ENCODE measurements at places on chromosomes 2 and 18.

DNA sequence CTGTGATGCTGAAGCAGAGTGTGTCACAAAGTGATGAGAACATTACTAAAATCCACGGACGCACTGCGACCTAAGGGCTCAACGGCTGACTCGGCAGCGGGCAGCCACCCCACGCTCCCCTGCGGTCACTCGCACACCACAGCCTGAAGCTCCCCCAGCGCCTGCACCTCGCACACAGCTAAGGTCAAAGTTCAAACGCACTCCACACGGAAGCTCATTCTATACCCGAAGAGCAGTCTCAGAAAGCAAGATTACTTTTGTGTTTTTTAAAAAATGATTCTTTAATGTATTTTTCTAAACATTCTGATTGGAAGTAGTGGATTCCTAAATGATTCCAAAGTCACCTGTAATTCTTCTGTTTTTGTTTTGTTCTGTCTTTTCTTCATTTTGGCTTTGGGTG is 21.7 kb downstream of the ASPRV1 start:
- no peak for DNase-seq

DNA sequence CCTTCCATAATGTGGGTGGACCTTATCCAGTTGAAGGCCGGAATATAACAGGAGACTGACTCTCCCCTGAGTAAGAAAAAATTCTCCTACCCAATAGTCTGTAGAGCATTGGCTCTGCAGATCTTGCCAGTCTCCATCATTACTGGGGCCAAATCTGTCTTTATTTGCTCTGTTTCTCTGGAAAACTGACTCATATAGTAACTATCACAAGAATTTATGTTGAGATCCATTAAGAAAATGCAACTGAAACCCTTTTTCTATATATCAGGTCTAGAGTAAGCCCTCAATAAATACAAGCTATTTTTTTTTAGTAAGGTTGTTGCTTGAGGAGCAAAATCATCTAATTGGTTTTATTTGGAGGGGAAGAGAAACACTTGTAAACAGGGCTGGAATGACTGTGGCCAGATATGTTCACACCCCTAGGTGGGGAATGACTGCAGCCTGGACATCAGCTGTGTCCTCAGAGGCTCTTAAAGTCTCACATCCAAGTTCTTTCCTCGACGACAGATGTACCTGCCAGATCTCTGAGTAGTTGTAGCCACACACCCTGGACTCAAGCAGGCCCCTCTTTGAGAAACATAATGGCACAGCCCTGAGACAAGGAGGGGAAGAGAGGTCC is 339.7 kb downstream of the TNS1 start:
- no peak for DNase-seq

- DNase-seq: no peak
Observed at GRCh38 chr18:78378983-78379382, 600.6 kb upstream of the SALL3 start.

DNA sequence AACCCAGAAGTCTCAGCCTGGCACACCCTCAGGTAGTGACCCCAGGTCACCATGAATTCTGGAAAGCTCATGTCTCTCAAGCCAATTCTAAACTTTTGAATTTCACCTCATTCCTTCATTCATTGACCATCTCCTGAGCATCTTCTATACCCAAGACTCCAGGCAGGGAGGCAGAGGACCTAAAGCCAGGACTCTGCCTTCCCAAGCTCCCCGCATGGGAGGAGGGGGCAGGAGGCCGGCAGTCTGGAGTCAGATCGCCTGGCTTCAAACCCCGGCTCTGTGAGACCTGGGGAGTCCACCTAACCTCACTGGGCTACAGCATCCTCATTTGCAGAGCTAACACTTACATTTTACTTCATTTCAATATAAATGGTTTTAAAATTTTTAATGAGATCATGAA is 59.0 kb downstream of the SMAD7 start:
- DNase-seq: no peak

DNA sequence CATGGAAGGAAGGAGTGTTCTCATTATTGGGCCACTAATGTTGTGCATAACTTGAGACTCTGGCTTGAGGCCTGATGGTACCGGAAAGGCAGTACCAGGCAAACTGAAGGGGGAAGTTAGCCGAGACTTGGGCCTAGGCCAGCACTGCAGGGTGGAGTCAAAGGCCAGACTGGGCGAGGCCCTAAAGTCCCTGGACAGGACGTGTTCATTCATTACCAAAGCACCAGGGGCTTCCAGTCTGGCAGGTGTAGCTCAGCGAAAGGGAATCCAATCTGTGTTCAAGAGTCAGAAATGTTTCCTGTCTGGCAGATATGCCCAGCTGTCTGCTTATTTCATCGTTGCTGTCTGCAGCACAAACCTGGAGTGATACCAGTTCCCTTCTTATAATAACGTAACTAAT is 4.7 kb upstream of the ITSN2 start:
- DNase-seq: no peak

DNA sequence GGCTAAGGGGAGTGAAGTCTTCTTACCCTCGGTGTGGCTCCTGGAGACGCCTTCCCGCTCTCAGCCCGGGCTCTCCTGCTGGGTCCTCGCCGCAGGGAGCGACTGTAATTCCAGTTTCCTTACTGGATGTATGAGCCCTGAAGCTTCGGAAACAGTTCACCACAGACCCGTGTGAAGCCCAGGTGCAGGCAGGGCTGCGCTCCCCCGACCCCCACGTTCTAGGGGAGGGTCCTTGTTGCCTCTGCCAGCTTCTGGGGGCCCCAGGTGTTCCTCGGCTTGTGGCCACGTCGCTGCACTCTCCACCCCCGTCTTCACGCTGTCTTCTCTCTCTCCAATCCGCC is 5.1 kb upstream of the ASB1 start:
- DNase-seq: no peak

- DNase-seq: no peak
Observed at GRCh38 chr2:166449439-166449838, 44.6 kb downstream of the SCN7A start.

- DNase-seq: no peak
Observed at GRCh38 chr18:25243754-25244153, 108.2 kb downstream of the ZNF521 start.

- DNase-seq: no peak
Observed at GRCh38 chr2:214577769-214578168, 166.9 kb downstream of the VWC2L start.

- no peak for DNase-seq
Observed at GRCh38 chr2:205364261-205364660, 318.0 kb upstream of the NRP2 start.

DNA sequence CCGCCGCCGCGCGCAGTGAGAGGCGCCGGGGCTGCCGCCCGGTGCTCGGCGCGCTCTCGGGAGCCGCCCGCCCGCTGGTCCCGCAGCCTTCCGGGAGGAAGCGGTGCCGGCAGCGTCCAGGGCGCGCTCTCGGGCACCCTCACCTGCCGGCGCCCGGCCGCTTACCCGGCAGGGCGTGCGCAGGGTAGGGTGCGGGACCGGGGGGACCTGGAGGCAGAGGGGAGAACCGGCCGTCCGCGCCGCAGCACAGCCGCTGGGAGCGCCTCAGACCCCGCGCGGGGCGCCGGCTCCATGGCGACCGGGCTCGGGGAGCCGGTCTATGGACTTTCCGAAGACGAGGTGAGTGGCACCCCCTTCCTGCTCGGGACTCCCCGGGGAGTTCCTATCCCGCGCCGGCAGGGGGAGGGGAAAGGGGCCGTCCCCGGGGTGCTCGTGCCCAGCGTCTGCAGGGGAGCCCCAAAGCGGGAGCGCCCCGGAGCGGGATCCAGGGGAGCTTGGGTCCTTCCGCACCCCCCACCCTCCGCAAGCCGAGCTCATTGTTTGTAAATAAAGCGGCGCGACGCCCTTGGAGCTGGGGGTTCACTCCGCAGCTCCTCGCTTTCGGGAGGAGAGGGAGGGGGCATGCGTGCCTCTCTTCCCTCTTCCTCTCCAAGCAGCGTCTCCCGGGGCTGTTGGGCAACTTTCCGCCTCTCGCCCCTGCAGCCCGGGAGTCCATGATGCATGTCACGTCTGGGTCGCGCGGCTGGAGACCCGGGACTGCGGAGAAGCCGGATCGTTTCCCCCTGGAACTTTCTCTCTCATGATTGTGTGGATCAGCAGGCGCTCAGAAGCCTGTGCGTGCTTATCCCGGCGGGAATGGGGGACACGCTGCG is 580 bp downstream of the NEDD4L start:
- peak; percentile 30 for DNase-seq

GRCh38 chr18:6409933-6410332 is 4.8 kb downstream of the L3MBTL4 start:
- DNase-seq: no peak

- no peak for DNase-seq
Observed at GRCh38 chr18:10121786-10122515, 208.1 kb downstream of the VAPA start.

DNA sequence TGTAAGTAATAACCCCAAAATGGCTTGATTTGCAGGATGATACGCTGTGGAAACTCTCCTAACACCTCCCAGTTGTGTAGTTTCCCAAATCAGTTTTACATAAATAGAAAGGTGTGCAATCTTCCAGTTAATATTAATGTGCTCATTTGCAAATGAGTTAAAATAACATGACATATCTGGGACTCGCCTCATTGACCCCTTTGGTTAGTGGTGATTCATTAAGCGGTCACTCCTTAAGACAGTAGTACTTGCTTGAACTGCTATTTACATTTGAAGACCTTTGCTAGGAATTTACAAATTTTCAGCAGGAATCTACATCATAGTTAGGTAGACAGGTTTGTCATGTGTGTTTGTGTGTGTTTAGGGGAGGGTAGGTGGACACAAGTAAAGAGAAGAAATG is 1367.7 kb upstream of the CELF4 start:
- DNase-seq: no peak

DNA sequence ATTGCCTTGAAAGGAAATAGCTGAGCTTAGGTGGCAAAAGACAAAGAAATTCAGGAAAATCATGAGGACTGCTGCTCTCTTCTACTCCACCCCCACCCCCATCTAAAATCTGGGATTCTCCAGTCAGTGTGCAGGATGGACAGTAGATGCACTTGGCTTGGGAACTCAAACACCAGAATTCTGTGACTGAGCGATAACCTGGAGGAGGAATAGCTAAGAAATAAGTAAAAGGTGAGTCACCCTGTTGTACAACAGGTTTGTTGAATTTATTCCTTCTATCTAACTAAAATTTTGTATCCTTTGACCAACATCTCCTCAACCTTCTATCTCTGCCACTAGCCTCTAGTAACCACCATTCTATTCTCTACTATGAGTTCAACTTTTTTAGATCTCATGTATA is 1029.9 kb upstream of the ACVR2A start:
- no peak for DNase-seq

GRCh38 chr2:100606726-100607343 is 44.0 kb downstream of the PDCL3 start:
- DNase-seq: peak; percentile 49

GRCh38 chr2:37570773-37571586 is 100.5 kb downstream of the CDC42EP3 start:
- peak; percentile 92 for DNase-seq

DNA sequence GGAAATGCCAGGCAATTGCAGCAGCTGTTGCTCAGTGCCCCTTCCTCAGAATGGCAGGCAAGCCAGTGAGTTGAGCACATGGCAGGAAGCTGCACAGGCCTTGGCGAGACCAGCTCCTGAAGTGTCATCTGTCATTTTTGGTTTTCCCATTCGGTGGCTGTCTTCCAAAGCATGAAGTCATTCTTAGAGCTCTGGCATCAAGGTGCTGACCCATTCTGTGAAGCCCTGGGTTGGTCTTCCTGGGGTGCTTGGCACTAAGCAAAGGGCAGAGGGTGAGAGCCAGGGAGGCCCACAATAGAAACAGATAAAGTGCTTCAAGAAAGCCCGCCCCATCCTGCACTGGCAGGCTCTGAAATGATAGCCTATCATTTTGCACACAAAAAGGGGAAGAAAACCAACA is 150.5 kb downstream of the VAPA start:
- no peak for DNase-seq

GRCh38 chr2:165905269-165905668 is 48.3 kb downstream of the TTC21B start:
- DNase-seq: no peak

- DNase-seq: no peak
Observed at GRCh38 chr2:241065355-241065803, 36.7 kb downstream of the MTERF4 start.

DNA sequence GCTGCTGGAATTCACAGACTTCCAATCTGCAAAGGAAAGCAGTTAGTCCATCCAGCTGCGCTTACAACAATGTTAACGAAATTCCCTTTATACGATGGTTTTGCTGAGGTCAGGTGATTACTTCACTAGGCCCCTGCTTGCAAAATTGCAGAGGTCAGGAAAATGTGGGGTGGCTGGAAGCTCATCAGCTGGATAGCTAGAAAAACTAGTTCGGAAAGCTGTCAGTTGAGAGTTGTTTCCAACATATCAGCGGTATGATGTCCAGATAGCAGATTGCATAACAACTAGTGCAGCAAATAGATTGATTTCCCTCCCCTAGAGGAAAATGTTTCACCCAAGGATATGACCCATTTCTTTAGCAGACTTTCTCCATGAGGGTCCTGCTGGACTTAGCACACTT is 2021.1 kb upstream of the CELF4 start:
- DNase-seq: no peak

DNA sequence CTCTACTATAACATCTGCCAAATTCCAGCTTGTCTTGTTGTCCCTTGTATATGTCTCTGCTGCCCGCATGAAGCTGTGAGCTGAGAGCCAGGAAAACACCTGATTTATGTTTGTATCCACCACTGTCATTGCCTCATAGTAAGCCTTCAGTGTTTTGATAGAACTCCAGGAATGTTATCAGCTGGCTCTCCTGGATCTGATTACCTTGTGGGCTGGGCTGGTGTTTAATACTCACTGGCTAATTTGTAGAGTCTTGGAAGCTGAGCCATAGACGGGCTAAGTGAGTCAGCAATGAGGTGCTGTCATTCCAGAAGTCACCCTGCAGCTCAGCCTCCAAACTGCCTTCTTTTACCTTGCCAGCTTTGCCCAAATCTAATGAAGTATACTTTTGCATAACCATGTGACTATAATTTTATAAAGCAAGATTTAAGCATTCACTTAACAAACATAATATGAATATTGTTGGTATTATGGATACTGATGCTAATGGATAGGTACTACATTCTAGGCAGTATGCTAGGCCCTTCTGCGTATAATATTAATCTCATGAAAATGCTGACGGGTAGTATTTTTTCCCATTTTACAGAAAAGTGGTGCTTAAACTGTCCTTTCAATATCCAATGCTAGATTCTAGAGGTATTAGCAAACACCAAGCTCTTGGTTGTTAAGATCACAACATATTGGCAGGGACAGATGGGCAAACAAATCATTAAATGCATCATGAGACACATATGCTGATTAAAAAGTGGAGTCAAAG is 62.7 kb upstream of the GATA6 start:
- no peak for DNase-seq

GRCh38 chr18:62944454-62944853 is 229.1 kb downstream of the PHLPP1 start:
- no peak for DNase-seq

- DNase-seq: no peak
Observed at GRCh38 chr2:213219816-213220215, 64.4 kb upstream of the SPAG16 start.

- peak; percentile 9 for DNase-seq
Observed at GRCh38 chr2:193695367-193695766, 1500.6 kb upstream of the TMEFF2 start.

GRCh38 chr2:238814815-238815214 is 33.1 kb upstream of the TWIST2 start:
- DNase-seq: no peak
